ENCODE measurements at places on chromosomes 13 and 19. TPM values are rescaled to one million over a fixed set of nuclear protein-coding genes. Genes with fewer than 3 reads are reported as not detected.

MAST1 gene
- 0.65 TPM for total RNA-seq

DNA sequence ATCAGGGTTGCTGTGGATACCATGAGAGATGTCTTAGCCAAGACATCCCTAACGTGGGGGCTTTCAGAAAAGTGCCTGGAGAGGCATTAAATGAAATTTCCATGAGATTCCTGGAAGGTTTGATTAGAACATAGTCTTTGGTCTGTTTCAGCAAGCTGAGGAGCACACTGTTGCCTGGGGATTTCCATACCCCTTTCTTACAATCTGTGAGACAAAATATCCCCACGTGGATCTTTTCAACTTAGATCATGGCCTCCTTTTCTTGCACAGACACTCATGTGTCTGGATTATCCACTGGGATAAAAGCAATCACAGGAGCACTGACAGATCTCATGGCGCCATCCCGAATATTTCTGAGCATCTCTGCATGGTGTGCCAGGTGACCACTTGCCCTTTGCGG lies 41.7 kb downstream of the GPR12 start:
- no peak for DNase-seq

- no peak for DNase-seq
Measured at GRCh38 chr19:53461866-53462265, 5.7 kb upstream of the ZNF813 start.

DNA sequence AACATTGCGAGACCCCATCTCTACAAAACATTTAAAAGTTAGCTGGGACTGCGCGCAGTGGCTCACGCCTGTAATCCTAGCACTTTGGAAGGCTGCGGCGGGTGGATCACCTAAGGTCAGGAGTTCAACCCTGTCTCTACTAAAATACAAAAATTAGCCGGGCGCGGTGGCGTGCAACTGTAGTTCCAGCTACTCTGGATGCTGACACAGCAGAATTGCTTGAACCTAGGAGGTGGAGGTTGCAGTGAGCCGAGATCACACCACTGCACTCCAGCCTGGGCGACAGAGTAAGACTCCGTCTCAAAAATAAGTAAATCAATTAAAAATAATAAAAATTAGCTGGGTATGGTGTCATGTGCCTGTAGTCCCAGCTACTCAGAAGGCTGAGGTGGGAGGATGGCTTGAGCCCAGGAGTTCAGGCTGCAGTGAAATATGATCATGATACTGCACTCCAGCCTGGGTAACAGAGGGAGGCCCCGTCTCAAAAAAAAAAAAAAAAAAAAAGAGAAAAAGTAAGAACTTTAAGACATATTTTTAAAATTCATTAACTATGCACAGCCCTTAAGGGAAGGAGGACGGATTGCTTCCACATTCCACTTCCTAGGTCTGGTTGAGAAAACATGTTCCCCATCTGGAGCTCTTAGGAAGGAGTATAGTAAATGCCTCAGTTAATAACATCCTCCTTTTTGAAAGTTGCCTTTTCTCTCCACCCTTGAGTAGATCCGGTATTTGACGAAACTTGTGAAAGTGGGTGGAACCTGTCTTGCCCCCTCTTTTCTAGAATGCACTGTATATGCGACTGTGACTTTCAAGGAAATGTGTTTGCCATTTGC lies 26.1 kb downstream of the EXOC3L2 start:
- DNase-seq: no peak

- DNase-seq: no peak
Measured at GRCh38 chr13:109231888-109232287, 554.5 kb downstream of the IRS2 start.

DNA sequence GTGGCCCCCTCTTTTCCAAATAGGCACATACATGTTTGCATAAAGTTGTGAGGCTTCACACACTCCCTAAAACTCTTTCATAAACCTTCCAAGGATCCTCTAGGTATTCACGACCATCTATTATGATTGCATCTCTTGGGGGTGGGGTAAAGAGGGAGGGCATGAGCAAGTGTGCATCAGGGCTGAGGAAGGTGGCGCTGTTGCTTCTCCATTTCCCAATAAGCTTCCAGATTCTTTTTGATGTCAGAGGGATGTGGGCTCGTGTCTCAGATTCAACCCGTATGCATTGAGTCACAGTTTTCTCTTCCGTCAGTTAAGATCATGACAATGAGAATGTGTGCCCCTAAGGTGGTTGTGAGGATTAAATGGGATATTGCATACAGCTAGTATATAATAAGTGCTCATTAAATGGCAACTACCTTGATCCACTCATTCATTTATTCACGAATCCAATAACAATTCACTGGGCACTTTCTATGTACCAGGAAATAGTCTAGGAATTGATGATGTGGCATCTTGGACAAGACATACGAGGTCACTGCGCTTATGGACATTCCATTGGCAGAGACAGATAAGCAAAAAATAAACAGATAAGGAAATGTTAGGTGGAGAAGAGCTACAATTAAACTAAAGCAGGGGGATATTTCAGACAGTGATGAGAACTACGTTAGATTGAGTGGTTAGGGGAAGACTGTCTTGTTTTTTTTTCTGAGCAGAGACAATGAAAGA lies 10.3 kb downstream of the CYP2B6 start:
- DNase-seq: no peak

CBLC gene
- not detected for total RNA-seq

LRP3 gene
- 10.5 TPM for total RNA-seq

DNA sequence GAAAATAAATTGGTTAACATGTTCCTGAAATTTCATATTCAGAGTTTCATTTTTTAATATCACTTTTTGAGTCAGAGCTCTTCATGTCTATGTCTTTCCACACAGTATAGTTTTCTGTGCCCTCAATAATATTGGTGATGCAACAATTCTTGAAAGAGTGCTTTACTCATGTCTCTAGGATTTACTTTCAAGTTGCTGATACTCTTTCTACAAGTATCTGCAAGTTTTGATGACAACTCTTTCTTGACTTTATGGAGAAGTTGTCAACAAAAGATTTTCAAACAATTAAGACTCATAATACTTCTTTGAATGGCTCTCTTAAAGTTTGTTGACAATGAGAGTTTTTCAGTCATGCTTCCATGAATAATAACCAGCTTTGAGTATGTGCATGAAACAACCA lies 561.7 kb downstream of the DIAPH3 start:
- no peak for DNase-seq

DNA sequence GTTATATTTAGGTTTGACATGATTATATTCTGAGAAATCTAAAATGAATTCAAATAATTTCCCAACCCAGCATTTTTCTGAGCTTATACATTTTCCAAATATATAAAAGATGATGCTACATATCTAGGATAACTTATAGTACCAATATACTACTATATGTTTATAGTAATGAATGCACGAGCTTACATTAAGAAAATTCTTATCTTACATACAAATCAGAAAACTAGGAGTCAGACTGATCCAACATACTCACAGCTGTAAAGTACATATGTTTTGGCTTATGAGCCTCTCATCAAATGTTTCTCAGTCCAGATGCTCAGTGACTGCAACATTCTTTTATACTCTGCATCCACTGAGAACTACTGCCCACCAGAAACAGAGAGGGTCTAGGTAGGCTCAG lies 491.3 kb upstream of the KLF12 start:
- no peak for DNase-seq

DNA sequence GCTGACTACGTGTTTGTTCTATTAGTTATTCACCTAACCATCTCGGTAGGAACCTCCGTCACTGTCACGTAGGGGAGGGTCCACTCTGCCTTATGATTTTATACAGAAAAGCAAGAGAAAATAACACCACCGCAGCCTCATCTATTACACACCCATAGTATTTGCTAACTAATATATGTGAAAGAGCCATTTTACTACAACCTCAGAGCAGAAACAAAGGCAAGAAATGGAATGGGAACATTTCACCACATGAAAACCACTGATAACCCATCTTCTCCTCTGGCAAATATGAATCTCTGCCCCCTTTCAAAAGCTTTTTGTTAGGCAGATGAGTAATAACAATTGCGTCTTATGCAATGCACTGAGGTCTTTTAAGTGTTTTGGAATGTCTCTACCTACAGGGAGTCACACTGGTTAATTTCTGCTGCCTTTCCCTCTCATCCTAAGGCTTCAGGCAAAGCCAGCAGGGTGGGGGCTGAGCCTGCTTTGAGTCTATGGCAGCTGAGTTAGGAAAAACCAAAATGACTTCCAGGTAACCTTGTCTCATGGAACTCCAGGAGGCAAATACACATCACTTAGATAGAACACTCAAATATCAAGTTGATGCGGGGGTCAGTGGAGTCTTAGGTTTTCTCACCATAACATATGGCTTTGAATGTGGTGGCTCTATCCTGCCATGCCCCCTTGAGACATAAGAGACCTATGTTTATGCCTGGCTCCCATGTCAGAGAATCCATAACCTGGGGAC lies 15.0 kb downstream of the TSHZ3 start:
- DNase-seq: no peak

DNA sequence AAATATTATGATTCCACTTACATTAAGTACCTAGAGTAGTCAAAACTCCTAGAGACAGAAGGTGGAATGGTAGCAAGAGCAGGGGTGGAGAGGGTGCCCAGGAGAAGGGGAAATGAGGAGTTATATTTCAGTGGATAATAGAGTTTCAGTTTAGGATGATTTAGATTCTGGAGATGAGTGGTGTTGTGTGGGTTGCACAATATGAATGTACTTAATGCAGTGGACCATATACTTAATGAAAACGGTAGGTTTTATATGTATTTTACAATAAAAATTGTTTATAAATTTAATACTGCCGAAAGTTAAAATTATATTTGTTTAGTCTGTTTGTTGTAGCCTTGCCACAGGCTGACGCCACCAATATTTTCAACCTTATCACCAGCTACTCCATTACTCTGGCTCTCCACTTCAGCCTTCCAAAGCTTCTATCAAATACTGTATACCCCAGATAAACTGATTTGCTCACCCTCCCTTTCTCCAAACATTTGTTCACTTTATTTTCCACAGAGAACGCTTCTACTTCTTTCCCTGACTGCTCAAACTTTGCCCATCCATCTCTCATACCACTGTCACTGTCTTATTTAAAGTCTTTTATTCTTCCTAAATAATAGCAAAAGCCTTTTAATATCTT lies 1.4 kb upstream of the RBM26 start:
- DNase-seq: no peak

URAD gene
- total RNA-seq: not detected

OXGR1 gene
- total RNA-seq: not detected

ZNF667 gene
- 2.2 TPM for total RNA-seq

GRCh38 chr19:48418317-48419064 lies 25.0 kb downstream of the GRIN2D start:
- DNase-seq: no peak

CILP2 gene
- total RNA-seq: 0.36 TPM

GRCh38 chr19:17156947-17157302 lies 58.2 kb upstream of the USE1 start:
- no peak for DNase-seq

YJEFN3 gene
- total RNA-seq: 1.3 TPM

DNA sequence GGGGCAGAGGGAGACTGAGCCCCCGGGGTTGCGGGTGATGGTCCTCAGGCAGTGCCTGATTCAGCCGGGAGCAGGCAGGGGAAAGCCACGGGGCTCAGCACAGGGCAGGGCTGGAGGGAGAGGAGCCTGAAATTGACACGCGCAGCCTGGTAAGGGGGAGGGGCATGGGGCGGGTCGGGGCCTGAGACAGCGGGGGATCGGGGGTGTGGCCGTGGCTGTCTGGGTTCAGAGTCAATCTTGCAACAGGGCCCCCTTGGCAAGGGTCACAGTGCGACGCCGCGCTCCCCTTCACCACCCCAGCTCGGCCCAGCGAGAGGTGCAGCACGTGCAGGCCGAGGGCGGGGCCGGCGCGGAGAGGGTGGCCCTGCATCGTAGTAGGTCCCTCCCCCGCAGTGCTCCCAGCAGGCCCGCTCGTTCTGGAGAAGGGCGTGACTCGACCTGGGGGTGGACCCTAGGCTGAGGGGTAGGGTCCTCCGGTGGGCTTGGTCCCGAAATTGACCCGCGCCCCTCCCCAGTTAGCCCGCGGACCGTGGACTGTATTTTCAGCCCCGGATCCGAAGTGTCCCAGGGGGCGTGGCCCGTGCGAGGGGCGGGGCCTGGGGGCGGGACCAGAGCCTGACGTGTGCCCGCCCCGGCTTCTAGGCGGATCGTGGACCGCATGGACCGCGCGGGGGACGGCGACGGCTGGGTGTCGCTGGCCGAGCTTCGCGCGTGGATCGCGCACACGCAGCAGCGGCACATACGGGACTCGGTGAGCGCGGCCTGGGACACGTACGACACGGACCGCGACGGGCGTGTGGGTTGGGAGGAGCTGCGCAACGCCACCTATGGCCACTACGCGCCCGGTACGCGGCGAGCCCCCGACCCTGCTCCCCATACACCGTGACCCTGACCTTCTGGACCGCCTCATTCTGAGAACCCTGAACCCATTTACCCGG lies 6.0 kb downstream of the RCN3 start:
- peak; percentile 94 for DNase-seq

- no peak for DNase-seq
Measured at GRCh38 chr19:8088752-8089663, 36.4 kb downstream of the CCL25 start.

- no peak for DNase-seq
Measured at GRCh38 chr13:100266026-100266425, 177.1 kb downstream of the PCCA start.

BST2 gene
- total RNA-seq: 163 TPM

GRCh38 chr13:104389691-104390090 lies 1323.5 kb upstream of the SLC10A2 start:
- no peak for DNase-seq

- no peak for DNase-seq
Measured at GRCh38 chr19:18775586-18776287, 15.4 kb downstream of the COMP start.

GRCh38 chr13:26656919-26657318 lies 99.4 kb downstream of the WASF3 start:
- DNase-seq: no peak

GRCh38 chr19:5851302-5851701 lies at the start of gene FUT3:
Gene FUT3, minus strand, starts transcription at chr19:5851449.
- no peak for DNase-seq

ICAM5 gene
- total RNA-seq: 0.60 TPM

DNA sequence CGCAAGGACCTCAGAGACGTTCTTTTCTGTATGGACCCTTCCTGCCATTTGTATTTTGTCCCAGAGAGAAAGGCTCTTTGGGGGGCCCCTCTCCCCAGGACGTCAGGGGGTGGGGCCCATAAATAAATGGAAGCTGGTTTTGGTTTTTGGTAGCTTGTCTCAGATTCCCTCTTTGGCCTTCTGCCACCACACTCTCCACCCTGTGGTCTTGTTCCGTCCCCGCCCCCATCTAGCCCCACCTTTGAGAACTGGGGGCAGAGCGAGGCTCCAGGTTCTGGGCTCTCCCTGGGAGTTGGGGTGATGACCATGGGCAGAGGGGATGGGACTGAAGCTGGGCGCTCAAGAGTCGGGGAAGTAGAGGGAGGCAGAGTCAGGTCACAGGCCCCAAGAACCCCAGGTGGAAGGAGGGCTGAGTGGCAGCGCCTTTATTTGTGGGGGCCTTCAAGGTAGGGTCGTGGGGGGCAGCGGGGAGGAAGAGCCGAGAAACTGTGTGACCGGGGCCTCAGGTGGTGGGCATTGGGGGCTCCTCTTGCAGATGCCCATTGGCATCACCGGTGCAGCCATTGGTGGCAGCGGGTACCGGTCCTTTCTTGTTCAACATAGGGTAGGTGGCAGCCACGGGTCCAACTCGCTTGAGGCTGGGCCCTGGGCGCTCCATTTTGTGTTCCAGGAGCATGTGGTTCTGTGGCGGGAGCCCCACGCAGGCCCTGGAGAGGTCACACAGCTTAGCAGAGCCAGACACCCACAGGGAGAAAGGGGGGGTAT lies 3.3 kb downstream of the ISYNA1 start:
- DNase-seq: no peak

GRCh38 chr19:883661-884211 lies 9.3 kb downstream of the MED16 start:
- no peak for DNase-seq

All from spleen (tissue), 13 donors.